ENCODE measurements at places on chromosomes 7 and 10.
A peak's percentile ranks its signal among the peaks of the same experiment; 100 is the strongest.

DNA sequence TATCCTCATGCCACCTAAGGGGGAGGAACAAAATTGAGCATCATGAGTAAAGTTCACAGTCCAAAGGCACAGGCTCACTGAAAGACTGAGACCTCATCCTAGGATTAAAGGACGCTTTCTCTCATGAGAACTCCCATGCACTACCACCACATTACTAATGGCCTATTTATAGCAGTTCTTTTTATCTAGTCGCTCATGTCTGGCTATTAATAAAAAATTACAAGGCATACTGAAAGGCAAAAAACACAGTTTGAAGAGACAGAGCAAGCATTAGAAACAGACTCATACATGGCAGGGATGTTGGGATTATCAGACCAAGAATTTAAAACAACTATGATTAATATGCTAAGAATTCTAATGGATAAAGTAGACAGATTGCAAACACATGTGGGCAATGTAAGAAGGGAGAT is 46.0 kb upstream of the CDK13 start:
- no peak for DNase-seq

DNA sequence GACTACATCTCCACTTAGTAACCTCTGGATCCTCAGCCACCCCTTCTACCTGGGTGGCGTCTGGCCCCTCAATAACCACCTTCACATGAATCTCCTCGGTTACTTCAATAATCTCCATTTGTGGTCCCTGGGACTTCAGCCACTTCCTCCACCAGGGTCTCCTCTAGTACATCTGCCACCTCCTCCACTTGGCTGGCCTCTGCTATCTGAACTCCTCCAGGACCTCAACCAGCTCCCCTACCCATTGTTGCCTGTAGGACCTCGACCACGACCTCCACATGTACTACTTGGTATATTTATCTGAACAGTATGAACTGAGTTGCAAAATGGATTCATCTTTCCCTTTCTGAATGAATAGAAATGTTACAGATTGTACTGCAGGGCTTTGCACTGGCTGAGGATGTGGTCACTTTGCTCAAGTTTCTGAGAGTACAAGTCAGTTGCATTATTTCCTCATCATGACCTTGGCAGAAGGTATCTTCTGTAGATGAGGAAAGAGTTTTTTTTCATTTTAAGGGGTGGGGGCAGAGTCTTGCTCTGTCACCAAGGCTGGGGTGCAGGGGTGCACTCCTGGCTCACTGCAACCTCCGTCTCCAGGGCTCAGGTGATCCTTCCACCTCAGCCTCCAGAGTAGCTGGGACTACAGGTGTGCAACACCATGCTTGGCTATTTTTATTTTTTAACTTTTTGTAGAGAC is 36.0 kb downstream of the MAT1A start:
- no peak for DNase-seq

DNA sequence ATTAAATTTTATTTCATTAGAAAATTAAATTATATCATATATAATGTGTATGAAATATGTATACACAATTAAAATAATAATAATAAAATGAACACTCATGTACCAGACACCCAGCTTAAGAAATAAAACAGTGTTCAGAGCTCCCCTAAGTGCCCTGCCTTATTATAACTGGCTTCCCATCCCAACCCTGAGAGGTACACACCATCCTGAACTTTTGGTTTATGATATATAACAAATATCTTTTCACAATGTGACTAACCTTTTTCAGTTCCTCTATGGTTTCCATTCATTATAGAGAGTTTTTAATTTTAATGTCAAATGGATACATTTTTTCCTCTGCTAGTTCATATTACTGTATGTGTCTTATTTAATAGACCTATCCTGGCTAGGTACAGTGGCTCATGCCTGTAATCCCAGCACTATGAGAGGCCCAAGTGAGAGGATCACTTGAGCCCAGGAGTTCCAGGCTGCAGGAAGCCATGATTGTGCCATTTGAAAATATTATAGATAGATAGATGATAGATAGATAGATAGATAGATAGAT is 24.0 kb upstream of the STEAP2 start:
- no peak for DNase-seq

DNA sequence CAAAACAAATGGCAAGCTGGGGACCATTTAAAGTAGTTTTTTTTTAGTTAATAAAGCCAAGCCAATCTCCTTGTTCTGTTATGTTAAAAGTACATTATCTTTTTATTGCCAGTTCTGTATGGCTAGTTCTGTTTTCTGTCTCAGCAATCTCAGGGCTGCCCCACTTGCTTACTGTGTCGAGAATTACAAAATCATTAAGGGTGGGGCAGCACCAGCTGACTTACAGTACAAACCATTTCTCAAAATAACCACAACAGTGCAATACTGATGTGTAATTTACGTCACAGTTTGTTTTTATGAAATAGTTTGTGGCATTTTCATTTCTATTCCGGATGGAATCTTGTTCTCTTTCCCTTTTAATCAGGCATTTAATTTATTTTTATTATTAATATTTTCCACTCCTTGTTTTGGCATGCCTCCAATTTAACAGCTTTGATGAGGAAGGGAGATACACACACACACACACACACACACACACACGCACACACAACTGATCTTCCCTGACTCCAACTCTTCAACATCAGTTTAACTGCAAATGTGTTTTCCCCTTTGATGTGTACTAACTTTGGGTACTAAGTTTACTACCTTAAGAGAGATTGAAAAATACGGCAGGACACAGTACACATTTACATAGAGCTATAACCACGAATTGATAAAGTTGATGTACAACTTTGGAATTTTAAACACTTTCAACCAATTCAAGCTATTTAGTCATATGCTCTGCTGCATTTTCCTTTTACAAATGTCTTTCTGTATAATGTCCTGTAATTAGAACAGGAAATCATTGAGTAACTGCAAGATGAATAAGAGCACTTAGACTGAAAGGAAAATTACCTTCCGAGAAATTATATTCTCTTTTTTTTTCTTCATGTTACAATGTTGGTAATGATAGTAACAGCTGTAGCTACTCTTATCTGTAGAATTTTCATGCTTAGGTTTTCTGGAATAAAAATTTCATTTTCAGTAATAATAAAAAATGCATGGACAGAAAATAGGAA is 91.5 kb downstream of the ARID5B start:
- DNase-seq: peak; percentile 81

DNA sequence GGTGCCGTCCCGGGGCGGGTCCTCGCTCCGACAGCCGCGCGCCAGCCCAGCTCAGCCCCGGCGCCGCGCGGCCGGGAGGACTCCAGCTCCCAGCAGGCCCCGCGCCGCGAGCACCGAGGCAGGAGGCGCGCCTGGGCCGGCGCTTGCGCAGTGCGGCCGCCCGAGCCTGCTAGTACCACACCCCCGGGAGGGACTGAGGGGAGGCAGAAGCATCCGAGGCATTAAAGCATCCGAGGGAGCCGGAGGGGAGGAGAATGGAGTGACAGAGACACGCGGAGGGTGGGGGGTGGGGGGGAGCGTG is at the start of gene GRK5:
Gene GRK5, plus strand, starts transcription at position 206 of the 301 bp plus-strand sequence. CDS start 347 bp downstream, outside the sequence.
- peak; percentile 98 for DNase-seq

DNA sequence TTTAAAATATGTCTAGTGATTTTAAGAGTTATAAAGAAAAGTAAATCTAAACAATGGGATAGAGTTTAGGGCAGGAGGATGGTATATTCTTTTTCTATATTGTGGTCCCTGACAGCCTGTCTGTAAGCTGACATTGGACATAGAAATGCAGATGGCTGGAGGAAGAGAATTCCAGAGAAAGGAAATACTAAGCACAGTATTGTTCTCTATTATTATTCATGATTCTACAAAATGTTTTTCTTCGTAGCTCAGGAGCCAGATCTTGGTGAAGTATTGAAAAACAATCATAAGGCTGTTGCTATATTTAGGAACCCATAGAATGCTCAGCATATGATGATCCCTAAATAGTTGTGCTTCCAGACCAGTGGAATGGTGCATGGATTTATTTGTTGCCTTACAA is 117.0 kb upstream of the FAM3C start:
- DNase-seq: no peak
